Esophagus mucosa (tissue), 1 donor: ENCODE measurements at places on chromosomes 3 and 15. TPM values are rescaled to one million over a fixed set of nuclear protein-coding genes. Genes with fewer than 3 reads are reported as not detected.
A peak's percentile ranks its signal among the peaks of the same experiment; 100 is the strongest.

The CPN2 gene
- total RNA-seq = not detected

DNA sequence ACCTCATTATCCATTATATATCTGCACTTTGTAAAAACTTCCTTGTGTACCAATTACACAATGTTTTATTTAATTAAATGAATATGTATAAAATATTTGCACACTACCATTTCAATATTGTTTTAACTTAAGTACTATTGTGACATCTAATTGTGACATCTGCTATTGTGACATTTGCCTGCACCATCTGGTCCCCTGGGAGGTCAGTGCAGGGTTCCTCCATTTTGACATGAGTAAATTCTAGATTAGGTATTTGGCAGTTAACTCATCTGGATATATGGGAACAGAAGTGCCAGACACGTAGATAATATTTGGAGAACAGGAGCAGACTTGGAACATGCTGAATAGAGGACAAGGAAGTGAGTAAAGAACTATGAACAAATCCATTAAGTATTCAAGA, 332.1 kb downstream of the VGLL3 start:
- ATAC-seq = no peak

DNA sequence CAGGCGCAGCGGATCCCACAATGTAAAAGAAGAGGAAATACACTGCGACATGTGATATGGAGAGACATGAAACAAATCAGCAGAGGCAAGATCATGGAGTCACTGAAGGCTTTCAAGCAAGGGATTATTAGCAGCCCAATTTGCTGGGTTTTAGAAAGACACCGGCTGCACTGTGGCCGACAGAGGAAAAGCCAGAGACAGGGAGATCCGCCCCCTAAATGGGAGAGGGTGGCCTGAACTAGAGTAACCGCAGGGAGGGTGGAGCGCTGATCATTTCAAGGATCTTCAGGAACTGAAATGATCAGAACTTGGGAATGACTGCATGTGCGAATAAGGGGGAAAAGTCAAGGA, 612 bp upstream of the C15orf40 start:
- ATAC-seq = no peak

DNA sequence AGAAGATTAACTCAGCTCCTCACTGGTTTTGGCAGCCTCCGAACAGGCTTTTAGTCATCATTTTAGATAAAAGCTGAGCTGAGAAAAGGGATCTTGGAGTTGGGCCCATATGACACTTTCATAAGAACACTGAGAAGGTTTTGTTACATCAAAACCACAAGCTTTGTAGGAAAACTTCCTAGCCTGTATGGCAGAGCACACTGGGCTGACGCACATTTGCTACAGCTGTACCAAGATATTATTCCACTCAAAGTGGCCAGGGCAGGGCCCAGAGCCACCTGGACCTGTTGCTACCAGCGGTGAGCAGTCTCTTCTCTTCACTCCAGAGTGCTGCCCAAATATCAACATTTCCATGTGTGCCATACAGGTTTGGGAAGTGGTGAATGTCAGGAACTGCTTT, 160.5 kb upstream of the CCDC54 start:
- peak; percentile 68 for ATAC-seq
